ENCODE measurements at places on chromosomes 3 and 15. TPM values are rescaled to one million over a fixed set of nuclear protein-coding genes. Genes with fewer than 3 reads are reported as not detected.

GRCh38 chr15:45201869-45202268, 14.1 kb upstream of the SHF start:
- no peak overlapping the region for H3K4me3 ChIP-seq
- no peaks in the 10 kb centered on the region for H3K4me1 ChIP-seq
- no peaks in the 10 kb centered on the region for H3K36me3 ChIP-seq
- no peaks in the 10 kb centered on the region for H3K27me3 ChIP-seq
- DNase-seq: no peak

DNA sequence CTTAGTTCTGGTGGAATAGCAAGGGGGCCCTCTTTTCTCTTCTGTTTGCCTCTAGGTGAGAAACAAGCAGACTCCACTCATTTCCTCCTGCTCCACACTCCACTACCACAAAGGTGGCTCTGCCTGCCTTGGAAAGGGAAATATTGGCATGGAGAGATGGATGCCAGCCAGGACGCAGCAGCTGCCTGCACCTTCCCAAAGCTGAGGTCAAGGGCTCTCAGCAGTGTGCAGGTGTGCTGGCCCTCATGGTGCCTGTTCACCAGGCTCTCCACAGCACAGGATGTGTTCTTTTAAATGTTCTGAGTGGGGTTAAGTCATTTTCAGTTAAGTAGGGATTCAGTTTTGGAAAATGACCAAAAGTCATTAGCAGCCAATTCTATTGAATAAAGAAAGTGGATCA, 211.2 kb upstream of the STRIT1 start:
- no peaks in the 10 kb centered on the region for H3K36me3 ChIP-seq
- DNase-seq: no peak
- no peak overlapping the region for H3K4me3 ChIP-seq
- no peaks in the 10 kb centered on the region for H3K27me3 ChIP-seq
- H3K4me1 ChIP-seq: no peaks in the 10 kb centered on the region

DNA sequence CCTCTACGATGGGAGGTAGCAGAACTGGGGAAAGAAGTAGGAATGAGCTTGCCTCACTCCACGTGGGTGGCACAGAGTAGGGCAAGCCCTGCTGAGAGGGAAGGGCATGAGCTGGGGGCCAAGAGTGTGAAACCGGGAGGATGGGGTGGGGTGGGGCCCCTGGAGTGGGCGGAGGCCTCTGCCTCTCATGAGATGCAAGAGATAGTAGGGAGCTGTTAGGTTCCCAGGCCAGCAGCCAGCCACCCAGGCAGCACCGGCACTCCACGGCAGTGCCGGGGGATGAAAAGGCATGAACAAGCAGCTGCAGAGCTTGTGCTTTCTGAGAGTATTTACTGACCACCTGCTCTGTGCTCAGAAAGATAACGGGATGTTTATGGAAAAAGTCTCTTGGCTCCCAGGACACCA, 24.4 kb upstream of the PLA2G4E start:
- no peaks in the 10 kb centered on the region for H3K27me3 ChIP-seq
- no peaks in the 10 kb centered on the region for H3K36me3 ChIP-seq
- DNase-seq: no peak
- H3K4me1 ChIP-seq: no peaks in the 10 kb centered on the region

DNA sequence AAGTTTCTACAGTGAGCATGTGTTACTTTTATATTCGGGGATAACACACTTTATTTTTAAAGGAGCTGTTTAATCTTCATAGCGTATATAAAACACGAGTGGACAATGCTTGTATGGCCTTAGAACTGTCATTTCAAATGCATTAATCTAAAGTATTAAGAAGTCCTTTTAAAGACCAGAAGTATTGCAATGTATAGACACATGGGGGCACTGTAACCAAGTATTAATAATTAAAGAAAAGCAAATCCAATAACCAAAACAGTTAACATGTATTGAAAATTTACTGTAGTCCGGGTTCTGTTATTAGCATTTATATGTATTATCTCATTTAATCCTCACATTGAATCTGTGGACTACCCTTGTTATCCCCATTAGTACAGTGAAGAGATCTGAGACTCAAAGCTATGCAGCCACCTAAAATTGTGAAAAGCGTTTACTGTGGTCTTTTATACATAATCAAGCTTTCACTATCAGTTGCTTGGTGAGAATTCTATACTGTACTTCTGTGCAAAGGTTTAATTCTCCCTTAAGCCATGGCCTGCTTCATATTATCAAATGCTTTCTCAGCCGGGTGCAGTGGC, 10.1 kb downstream of the ARL14 start:
- H3K27ac ChIP-seq: no peak overlapping the region
- no peak overlapping the region for H3K4me3 ChIP-seq
- no peak for DNase-seq
- no peaks in the 10 kb centered on the region for H3K4me1 ChIP-seq
- H3K27me3 ChIP-seq: no peaks in the 10 kb centered on the region

DNA sequence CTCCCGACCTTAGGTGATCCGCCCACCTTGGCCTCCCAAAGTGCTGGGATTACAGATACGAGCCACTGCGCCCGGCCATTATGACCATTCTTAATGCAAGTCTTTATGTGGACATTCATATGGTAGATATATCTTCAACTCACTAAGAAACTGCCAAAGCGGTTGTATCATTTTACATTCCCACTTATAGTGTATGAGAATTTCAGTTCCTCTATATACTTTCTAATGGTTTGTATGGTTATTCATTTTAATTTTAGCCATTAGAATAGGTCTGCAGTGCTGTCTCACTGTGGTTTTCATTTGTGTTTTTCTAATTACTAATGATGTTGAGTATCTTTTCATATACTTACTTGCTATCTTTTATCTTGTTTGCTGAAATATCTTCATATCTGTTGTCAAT, 32.5 kb downstream of the TCF12 start:
- no peak overlapping the region for H3K4me3 ChIP-seq
- H3K27ac ChIP-seq: no peak overlapping the region
- H3K27me3 ChIP-seq: no peaks in the 10 kb centered on the region
- no peak for DNase-seq

- no peaks in the 10 kb centered on the region for H3K36me3 ChIP-seq
- DNase-seq: no peak
Measured at GRCh38 chr3:137469263-137469662, 294.9 kb upstream of the SOX14 start.

GRCh38 chr15:31081588-31082250, 19.8 kb downstream of the TRPM1 start:
- H3K4me3 ChIP-seq: no peak overlapping the region
- DNase-seq: no peak
- no peak overlapping the region for H3K27ac ChIP-seq
- H3K4me1 ChIP-seq: peaks cover 23% of the 10 kb centered on the region
- no peaks in the 10 kb centered on the region for H3K27me3 ChIP-seq

GRCh38 chr3:144463911-144464310, 492.3 kb downstream of the DIPK2A start:
- no peaks in the 10 kb centered on the region for H3K36me3 ChIP-seq
- H3K27ac ChIP-seq: no peak overlapping the region
- no peak for DNase-seq

- H3K36me3 ChIP-seq: no peaks in the 10 kb centered on the region
- H3K4me3 ChIP-seq: no peak overlapping the region
- no peak overlapping the region for H3K27ac ChIP-seq
Measured at GRCh38 chr3:100994809-100995208, 1.6 kb upstream of the ABI3BP start.

GRCh38 chr3:97338375-97338774, 426.2 kb upstream of the ARL6 start:
- no peaks in the 10 kb centered on the region for H3K36me3 ChIP-seq
- H3K4me3 ChIP-seq: no peak overlapping the region
- H3K27me3 ChIP-seq: no peaks in the 10 kb centered on the region
- H3K4me1 ChIP-seq: no peaks in the 10 kb centered on the region

GRCh38 chr3:71361334-71361890, 222.1 kb downstream of the FOXP1 start:
- no peaks in the 10 kb centered on the region for H3K27me3 ChIP-seq
- H3K4me1 ChIP-seq: no peaks in the 10 kb centered on the region
- no peaks in the 10 kb centered on the region for H3K36me3 ChIP-seq

- no peak overlapping the region for H3K27ac ChIP-seq
- H3K27me3 ChIP-seq: no peaks in the 10 kb centered on the region
- no peak overlapping the region for H3K4me3 ChIP-seq
- no peaks in the 10 kb centered on the region for H3K4me1 ChIP-seq
Measured at GRCh38 chr3:168659015-168659414, 563.3 kb upstream of the GOLIM4 start.

DNA sequence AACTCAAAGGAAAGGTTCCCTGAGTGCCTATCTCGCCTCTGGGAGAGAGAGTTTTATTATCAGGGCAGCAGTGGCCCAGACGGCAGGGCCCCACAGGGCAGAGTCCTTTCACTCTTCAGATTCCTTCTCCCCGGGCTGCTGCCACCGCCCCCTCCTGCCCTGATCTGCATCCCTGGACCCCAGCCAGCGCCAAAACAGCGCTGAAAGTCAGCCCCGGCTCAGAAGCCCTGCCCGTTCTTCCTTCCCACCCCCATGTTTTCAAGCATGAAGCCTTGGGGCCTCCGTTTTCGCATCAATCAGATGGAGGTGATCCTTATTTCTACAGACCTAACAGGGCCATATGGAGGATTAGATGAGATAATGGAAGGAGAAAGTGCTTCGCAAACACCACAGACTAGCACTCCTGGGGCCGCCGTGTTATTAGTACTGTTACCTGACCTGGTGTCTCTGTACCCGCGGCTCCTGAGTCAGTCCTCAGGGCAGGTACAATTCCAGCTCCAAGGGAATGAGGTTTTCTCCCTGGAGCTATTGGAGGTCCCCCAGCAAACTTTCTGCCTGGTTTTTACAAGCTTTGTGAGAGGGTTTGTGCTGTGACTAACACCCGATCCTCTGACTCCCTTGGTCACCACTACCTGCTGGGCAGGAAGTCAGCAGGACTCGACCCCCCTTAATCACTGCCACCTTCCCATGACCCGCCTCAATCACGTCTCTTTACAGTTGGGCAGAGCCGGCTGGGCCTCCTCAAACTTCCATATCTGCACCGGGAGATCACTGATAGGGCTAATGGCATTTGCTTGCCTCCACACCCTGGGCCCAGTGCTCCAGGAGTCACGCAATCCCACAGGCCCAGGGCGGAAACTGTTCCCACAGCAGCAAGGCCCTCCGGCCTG, 39.5 kb upstream of the TSEN2 start:
- H3K4me1 ChIP-seq: no peaks in the 10 kb centered on the region
- no peak overlapping the region for H3K4me3 ChIP-seq
- H3K36me3 ChIP-seq: no peaks in the 10 kb centered on the region
- no peaks in the 10 kb centered on the region for H3K27me3 ChIP-seq

DNA sequence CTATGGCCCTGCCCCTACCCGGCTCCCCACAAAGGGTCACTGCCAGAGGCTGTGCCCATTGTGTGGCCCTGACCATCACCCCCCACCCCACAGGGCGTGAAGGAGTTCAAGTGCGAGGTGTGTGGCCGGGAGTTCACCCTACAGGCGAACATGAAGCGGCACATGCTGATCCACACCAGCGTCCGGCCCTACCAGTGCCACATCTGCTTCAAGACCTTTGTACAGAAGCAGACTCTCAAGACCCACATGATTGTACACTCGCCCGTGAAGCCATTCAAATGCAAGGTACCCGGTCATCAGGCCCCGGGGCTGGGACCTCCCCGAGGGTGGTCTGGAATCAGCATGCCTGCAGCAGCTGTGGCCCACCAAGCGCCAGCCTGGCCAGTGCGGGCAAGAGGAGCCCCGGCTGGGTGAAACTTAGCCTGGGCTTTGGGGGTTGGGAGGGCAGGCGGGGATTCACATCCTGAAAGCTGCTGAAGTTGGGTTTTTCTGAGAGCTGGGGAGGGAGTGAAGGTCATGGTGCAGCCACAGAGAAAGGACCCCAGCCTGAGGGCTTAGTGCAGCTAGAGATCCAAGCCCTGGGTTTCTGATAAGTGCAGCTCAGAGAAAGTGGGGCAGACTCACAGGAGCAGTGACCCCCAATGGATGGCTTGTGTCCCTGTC, 29.2 kb downstream of the IDH2 start:
- H3K27me3 ChIP-seq: no peaks in the 10 kb centered on the region
- no peak for DNase-seq
- H3K4me1 ChIP-seq: no peaks in the 10 kb centered on the region
- no peak overlapping the region for H3K4me3 ChIP-seq
- no peak overlapping the region for H3K27ac ChIP-seq

Gene SCAMP5
- 0.29 TPM for total RNA-seq

Gene NR2E3
- total RNA-seq: not detected

Gene RPLP1
- total RNA-seq: 176 TPM

Gene TP63
- not detected for total RNA-seq

Gene NTRK3
- total RNA-seq: 0.09 TPM

Gene PRICKLE2
- total RNA-seq: 18.3 TPM

Gene TJP1
- total RNA-seq: 47.2 TPM

Gene GRK7
- not detected for total RNA-seq

Gene SOX14
- total RNA-seq: not detected

Gene RBMS3
- 31.7 TPM for total RNA-seq
